ENCODE measurements at places on chromosomes 2 and 18.

DNA sequence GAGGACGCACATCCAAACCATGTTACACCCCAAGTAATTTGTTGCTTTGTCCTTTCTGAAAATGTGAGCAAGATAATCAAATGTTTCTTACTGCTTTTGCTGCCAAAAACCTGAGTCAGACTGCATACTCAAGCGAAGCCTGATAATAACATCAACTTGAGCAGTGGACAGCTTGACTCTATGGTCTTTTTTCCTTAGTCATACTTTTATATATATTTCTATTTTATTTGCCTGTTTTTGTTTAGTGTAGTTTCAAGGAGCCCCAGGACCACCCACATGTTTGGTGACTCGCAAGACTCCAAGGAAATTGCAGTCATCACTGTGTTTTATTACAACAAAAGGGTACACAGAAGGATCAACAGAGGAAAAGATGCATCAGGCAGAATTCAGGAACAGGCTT, 688.4 kb upstream of the PIK3C3 start:
- no peak for DNase-seq

- DNase-seq = no peak
These were observed 123.4 kb downstream of the LAMA1 start for GRCh38 chr18:6994056-6994770.

DNA sequence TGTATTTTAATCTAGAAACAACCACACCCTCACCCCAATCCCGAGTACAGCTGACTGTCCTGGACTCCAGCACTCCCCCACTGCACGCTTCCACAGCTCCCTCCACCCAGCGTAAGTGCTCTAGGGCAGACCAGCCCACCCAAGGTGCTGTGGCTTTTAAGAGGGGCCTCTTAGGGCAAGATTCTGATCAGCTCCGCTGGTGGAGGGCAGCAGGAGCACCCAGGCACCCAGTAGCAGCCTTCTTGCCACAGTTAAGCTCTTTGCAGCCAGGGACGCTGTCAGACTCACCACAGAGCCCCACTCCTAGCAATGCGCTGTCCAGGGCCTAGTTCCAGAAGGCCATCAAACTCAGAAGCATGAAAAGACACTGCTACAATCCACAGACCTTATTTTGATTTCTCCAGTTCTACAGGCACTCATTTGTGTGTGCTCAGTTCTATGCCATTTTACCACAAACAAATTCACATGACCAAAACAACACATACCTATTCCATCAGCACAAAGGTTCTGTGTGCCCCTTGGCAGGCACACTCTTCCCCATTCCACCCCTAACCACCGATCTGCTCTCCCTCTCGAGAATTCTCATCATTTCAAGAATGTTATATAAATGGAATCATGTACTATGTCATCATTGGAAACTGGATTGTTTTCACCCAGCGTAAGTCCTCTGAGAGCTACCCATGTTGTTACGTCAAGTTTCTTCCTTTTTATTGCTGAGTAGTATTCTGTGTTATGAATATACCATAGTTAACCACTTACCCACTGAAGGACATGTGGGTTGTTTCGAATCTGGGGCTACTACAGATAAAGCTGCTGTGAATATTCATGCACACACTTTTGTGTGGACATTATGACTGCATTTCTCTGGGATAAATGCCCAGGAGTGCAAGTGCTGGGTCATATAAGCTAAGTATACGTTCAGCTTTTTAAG, 40.4 kb downstream of the PTPN2 start:
- DNase-seq = no peak

- no peak for DNase-seq
These were observed 260.6 kb upstream of the LINC00305 start for GRCh38 chr18:64409511-64409910.

GRCh38 chr18:63224630-63225029, 94.9 kb downstream of the BCL2 start:
- DNase-seq = no peak

DNA sequence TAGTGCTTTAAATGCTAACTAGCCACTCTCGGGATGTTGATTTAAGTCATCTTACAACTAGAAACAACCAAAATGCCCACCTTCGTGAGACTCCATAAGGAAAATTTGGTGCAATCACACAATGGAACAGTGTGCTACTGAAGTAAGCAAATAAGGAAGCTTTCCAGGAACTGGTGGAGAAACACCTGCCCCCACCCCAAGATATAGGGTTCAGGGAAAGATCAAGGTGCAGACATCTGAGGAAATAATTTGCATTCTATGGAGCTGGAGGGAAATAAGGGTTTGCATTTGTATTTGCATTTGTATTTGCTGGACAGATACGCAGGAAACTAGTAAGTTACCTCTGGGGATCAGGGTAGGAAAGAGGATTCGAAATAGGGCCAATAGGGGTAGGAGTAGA, 90.9 kb downstream of the ACAA2 start:
- DNase-seq = no peak

Measured in Caco-2 (cell line).